Calu3 (cell line): ENCODE measurements at places on chromosomes 1 and 21. TPM values are rescaled to one million over a fixed set of nuclear protein-coding genes. Genes with fewer than 3 reads are reported as not detected.

- no peak overlapping the region for H3K27ac ChIP-seq
- no peaks in the 10 kb centered on the region for H3K27me3 ChIP-seq
- DNase-seq: no peak
- no peak overlapping the region for H3K4me3 ChIP-seq
- no peaks in the 10 kb centered on the region for H3K36me3 ChIP-seq
- no peaks in the 10 kb centered on the region for H3K4me1 ChIP-seq
Observed at GRCh38 chr21:37240978-37241377, 26.2 kb downstream of the VPS26C start.

Gene CYP4B1
- total RNA-seq: 0.92 and 1.2 TPM in 2 replicates

DNA sequence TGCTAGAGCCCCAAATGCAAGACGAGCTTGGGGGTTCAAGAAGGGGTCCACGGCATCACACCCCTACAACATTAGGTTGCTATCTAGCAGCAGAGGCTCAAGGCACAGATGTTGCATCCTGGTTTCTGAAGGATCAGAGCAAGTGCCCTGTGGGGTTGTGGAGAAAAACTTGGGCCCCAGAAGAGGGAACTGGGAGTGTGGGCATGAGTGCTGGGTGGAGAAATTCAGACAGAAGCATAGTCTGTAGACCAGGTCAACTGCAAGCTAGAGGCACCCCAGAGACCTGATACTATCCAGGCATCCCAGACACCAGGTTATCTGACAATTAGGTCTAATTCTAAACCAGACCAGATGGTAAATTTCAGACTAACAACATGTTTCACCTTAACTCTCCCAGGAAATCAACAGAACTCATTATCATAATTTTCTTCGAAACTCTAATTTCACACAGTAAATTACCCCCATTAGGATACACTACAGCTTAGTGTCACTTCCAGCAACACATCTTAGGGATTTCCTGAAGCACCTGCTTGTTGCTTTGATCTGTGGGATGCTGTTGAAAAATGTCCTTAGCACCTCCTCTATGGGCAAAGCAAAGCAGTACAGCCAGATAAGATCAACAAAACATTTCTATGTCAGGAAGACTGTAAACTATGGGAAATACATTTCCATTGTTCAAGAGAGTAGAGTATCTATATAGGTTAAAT, 179.3 kb downstream of the VAV3 start:
- no peak for DNase-seq
- no peak overlapping the region for H3K4me3 ChIP-seq
- no peaks in the 10 kb centered on the region for H3K4me1 ChIP-seq
- no peak overlapping the region for H3K27ac ChIP-seq
- H3K36me3 ChIP-seq: no peaks in the 10 kb centered on the region

DNA sequence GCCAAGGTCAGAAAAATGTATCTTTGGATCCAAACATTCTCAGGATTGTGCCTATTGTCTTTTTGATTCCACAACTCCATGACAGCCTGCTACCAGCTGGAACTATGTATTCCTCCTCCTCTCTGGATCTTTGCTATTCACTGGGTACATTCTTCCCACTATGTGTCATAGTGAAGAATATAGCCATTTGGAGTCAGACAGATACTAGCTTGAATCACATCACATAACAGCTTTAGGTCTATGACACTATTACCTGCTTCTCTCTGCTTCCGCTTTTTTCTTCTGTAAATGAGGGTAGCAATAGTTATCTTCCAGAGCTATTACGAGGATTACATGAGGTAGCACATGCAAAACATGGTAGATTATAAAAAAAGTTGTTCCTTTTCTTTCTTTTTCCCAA, 5.4 kb upstream of the EXO1 start:
- H3K4me1 ChIP-seq: peaks cover 23% of the 10 kb centered on the region
- no peaks in the 10 kb centered on the region for H3K27me3 ChIP-seq
- H3K27ac ChIP-seq: no peak overlapping the region
- no peak overlapping the region for H3K4me3 ChIP-seq
- H3K36me3 ChIP-seq: peaks cover 4% of the 10 kb centered on the region

- no peaks in the 10 kb centered on the region for H3K4me1 ChIP-seq
- no peaks in the 10 kb centered on the region for H3K36me3 ChIP-seq
- no peaks in the 10 kb centered on the region for H3K27me3 ChIP-seq
- no peak overlapping the region for H3K4me3 ChIP-seq
- DNase-seq: no peak
- H3K27ac ChIP-seq: no peak overlapping the region
Observed at GRCh38 chr1:164742745-164743144, 183.8 kb downstream of the PBX1 start.

Gene GNAT2
- total RNA-seq: not detected in 2 replicates

Gene LIN9
- 13.6 and 14.3 TPM in 2 replicates for total RNA-seq

GRCh38 chr1:55129194-55129728, 85.9 kb downstream of the USP24 start:
- peaks cover 23% of the 10 kb centered on the region for H3K4me1 ChIP-seq
- no peaks in the 10 kb centered on the region for H3K27me3 ChIP-seq
- no peak overlapping the region for H3K27ac ChIP-seq
- DNase-seq: no peak
- H3K36me3 ChIP-seq: peaks cover 27% of the 10 kb centered on the region
- H3K4me3 ChIP-seq: no peak overlapping the region

Gene GPR37L1
- 0.12 and 0.22 TPM in 2 replicates for total RNA-seq

DNA sequence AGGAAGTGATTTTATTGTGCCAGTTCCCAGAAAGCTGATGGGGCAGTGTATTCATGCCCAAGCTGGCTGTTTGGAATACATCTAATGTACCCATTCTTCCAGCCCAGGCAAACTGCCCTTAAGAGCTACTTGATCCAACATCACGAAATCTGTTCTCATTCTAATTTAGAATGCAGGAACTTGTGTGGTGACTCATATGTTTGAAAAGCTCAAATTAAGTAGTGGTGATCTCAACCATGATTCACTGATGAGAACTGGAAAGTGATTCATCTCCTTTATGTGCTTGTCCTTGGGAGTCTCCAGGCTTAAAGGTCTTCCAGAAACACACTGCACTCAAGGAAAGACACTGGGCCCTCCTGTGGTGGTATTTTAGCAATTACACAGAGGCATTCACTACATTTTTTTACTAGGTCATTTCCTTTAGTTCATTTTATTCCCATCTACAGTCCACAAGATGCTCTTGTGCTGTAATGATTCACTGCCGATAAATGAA, 65.4 kb downstream of the RPE65 start:
- no peaks in the 10 kb centered on the region for H3K36me3 ChIP-seq
- peak overlapping the region; percentile 87 for H3K27ac ChIP-seq
- H3K4me3 ChIP-seq: no peak overlapping the region
- no peaks in the 10 kb centered on the region for H3K27me3 ChIP-seq
- peak; percentile 67 for DNase-seq

GRCh38 chr1:245937316-245938045, 569.6 kb downstream of the SMYD3 start:
- H3K36me3 ChIP-seq: no peaks in the 10 kb centered on the region
- no peak overlapping the region for H3K4me3 ChIP-seq
- no peak overlapping the region for H3K27ac ChIP-seq
- H3K4me1 ChIP-seq: no peaks in the 10 kb centered on the region
- no peaks in the 10 kb centered on the region for H3K27me3 ChIP-seq

Gene ANKRD65
- not detected in 2 replicates for total RNA-seq

Gene IGFN1
- not detected in 2 replicates for total RNA-seq

- no peak overlapping the region for H3K4me3 ChIP-seq
- no peaks in the 10 kb centered on the region for H3K4me1 ChIP-seq
- no peak for DNase-seq
- no peaks in the 10 kb centered on the region for H3K27me3 ChIP-seq
Observed at GRCh38 chr1:32525053-32525452, 14.2 kb upstream of the ZBTB8A start.
